ENCODE measurements at places on chromosomes 6 and 20.

- DNase-seq: no peak
These were observed 12.5 kb downstream of the TFAP2B start for GRCh38 chr6:50831186-50831585.

DNA sequence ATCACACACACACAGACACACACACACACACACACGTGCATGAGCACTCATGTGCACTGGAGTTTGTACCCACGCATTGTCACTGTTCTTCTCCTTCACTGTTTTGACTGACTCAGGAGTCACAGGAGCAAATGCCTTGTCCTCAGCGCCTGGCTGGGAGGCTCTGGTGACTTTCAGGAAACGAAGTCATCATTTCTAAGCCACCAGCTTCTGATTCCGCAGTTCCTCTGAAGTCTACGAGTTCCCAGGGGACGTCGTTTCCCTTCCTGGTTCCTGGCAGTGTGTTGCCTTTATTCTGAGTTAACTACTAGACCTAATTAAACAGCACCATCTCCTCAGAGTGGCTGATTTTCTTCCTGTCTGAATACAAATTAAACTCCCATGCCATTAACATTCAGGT is 82.2 kb upstream of the PMEPA1 start:
- DNase-seq: no peak

DNA sequence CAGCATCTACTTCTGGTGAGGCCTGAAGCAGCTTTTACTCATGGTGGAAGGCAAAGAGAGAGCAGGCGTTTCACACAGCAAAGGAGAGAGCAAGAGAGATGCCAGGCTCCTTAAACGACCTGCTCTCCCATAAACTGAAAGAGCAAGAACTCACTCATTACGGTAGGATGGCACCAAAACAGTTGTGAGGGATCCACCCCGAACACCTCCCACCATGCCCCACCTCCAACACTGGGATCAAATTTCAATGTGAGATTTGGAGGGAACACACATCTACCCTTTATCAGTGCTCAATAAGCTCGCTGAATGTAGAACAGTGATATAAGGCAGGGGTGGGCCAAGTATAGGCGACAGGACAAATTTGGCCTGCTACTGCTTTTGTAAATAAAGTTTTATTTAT is 244.6 kb downstream of the ESR1 start:
- no peak for DNase-seq

GRCh38 chr20:32370897-32371296 is 12.8 kb downstream of the ASXL1 start:
- DNase-seq: no peak

DNA sequence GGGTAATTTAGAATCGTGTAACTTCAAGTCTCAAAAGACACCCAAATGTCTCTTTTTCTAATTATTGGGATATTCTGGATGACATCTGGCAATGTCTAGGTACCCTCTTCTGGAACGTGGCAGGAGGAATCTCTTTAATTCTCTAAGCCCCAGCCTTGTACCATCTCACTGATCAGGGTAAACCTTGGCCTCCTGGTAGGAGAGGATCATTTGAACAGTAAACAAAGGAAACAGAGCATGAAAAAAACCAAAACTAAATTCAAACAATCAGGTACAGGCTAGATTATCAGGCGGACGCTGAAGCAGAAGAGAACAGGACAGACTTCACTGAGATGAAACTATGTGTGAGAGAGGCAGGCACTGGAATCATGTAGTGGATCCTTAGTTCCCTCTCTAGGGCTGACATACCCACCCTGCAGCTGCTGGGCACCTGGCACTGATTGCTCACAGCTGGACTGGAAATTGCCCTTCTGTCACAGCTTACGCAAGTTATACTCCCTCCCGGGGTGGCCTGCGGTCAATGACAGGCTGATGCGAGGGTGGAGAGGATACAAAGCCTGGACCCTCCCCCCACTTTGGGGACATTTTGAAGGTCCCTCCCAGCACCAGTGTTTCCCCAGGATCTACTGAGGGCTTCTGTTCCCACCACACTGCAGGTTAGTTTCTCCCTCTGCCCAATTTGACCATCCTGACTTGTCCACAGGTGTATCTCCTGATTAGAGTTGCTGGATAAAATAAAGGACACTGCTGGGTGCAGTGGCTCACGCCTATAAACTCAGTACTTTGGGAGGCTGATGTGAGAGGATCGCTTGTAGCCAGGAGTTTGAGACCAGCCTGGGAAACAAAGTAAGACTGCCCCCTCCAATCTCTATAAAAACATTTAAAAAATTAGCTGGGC is 20.6 kb upstream of the ZBTB24 start:
- DNase-seq: no peak

Measured in iPS DF 19.7 (cell line).